Stimulated activated effector memory CD8-positive, alpha-beta T cell treated with anti-CD3 and anti-CD28 coated beads, Interleukin-12 subunit alpha, Interleukin-12 subunit beta, amount 100 ng/mL, for 72 hours (primary cell): ENCODE measurements at places on chromosomes 1 and 21.

DNA sequence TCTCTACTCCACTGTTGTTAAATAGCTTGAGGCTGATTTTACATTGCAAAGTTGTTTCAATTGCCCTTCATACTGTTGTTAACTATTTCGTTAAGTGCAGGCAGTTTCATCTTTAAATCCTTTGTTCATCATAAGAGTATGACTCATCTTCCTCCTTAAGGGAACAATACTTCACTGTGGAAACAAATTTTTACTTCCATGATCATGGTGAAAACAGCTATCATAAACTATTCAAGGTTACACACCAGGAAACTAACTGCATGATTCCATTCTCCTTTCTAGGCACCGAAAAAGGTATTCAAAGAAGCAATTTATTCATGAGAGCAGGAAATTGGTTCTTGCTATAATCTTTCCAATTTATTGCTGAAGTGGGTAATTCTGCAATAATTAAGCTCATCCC lies 593.2 kb downstream of the LRRIQ3 start:
- DNase-seq = no peak

DNA sequence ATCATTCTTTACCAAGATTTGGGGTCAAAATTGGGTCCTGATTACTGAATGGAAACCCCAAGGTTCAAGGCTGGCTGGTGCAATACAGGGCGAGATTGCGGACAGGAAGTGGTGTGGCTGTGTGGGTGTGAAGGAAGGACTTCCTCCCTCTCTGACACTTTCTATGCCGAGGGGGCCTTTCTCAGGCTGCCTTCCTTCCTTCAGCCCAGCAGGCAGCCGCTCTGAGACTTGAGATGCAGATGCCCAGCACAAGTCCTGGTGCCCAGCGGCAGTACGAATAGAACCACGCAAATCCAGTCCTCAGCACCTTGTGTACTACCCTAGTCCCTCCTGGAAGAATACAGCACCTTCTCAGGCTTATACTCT lies 16.3 kb downstream of the BATF3 start:
- peak; percentile 97 for DNase-seq

DNA sequence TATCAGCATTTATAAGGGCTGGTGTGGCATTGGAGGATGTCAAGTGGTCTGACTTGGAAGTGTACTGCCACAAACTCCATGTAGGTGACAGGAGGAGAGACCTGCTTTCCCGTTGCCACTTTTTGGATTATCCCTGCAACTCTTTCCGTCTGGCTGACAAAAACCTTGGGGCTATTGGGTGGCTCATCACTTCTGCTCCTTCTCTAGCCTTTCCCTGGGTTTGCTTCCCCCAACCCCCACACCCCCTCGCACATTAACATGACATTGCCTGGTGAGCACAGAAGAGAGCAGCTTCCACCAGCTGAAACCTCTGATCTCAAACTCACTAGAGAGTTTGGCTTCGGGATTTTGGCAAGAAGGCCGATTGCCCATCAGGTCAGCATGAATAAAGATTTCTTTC lies 39.2 kb downstream of the PROX1 start:
- DNase-seq = no peak

DNA sequence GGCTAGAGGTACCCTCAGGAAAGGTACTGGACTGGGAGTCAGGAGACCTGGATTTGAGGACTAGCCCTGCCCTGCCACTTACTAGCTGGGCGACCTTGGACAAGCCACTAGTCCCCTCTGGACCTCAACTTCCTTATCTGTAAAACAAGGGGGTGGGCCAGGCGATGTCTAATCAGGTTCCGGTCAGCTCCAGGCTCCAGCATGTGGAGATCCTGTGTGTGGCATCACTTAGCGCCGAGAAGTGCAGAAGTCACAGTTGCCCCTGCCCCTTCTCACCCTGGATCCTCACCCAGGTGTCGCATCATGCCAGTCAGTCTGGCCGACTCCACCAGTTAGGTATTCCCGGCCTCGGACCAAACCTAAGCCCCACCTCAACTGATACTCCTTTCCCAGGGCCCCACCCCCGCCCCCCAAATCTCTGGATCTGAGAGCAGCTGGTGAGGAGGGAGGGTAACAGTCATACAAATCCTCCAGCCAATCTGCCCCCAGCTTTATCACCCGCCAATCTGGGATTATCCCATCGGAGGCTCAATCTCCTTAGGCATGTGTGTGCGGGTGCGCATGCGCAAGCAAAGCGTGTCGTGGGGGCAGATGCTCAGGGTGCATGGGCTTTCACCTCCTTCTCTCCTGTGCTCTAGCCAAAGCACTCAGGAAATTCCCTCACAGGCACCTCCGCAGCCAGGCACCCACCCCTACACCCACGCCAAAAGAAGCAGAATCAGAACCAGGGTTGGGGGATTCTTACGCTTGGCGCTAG lies 5.4 kb downstream of the CELF3 start:
- DNase-seq = no peak

- no peak for DNase-seq
Observed at GRCh38 chr1:23475134-23475628, 8.8 kb downstream of the ASAP3 start.

- no peak for DNase-seq
Observed at GRCh38 chr1:45385302-45385701, 45.1 kb upstream of the MUTYH start.
